ENCODE measurements at places on chromosomes 6 and 20. TPM values are rescaled to one million over a fixed set of nuclear protein-coding genes. Genes with fewer than 3 reads are reported as not detected.

Gene MYB
- under 0.01 TPM for total RNA-seq

Gene EPHA7
- total RNA-seq: under 0.01 TPM

Gene CTCFL
- total RNA-seq: not detected

Gene HLA-DRA
- total RNA-seq: 0.17 TPM

Gene FAM83C
- not detected for total RNA-seq

Gene PTPRT
- not detected for total RNA-seq

Gene BPIFB2
- not detected for total RNA-seq

Gene SIRPA
- total RNA-seq: 25.1 TPM

Gene MCHR2
- not detected for total RNA-seq

Gene ADAM33
- 37.2 TPM for total RNA-seq

Gene C20orf204
- 0.26 TPM for total RNA-seq

Gene CYP39A1
- 3.8 TPM for total RNA-seq

Gene NRN1
- total RNA-seq: under 0.01 TPM

Gene DEFB119
- not detected for total RNA-seq

Gene ZNF165
- 0.33 TPM for total RNA-seq

Gene TBXT
- total RNA-seq: not detected

Gene NKAIN4
- not detected for total RNA-seq

Gene PTK6
- total RNA-seq: under 0.01 TPM

Gene DNAH8
- total RNA-seq: under 0.01 TPM

Gene AAR2
- 24.6 TPM for total RNA-seq

Gene LBP
- under 0.01 TPM for total RNA-seq

Gene MARCKS
- 81.7 TPM for total RNA-seq

Gene E2F1
- 2.1 TPM for total RNA-seq

Measured in fibroblast of lung (primary cell).